Smooth muscle cell of bladder (primary cell): ENCODE measurements at places on chromosomes 3 and 15. TPM values are rescaled to one million over a fixed set of nuclear protein-coding genes. Genes with fewer than 3 reads are reported as not detected.

The ARGFX gene
- total RNA-seq = not detected in 2 replicates

The DUOXA2 gene
- total RNA-seq = not detected in 2 replicates

The GABRR3 gene
- total RNA-seq = 0.09 and 0.14 TPM in 2 replicates

The MESP2 gene
- 0.37 and 0.57 TPM in 2 replicates for total RNA-seq

The GRAMD2A gene
- 0.14 and 0.55 TPM in 2 replicates for total RNA-seq

The FETUB gene
- total RNA-seq = not detected in 2 replicates

The ACTC1 gene
- total RNA-seq = not detected in 2 replicates

The CCDC39 gene
- not detected in 2 replicates for total RNA-seq

The GOLGA6D gene
- total RNA-seq = not detected in 2 replicates
